ENCODE measurements at places on chromosomes 7 and 10. TPM values are rescaled to one million over a fixed set of nuclear protein-coding genes. Genes with fewer than 3 reads are reported as not detected.

HOXA5 gene
- not detected for total RNA-seq

ATRNL1 gene
- 0.73 TPM for total RNA-seq

SDK1 gene
- total RNA-seq = 0.16 TPM

TMEM236 gene
- total RNA-seq = 0.05 TPM

OR13A1 gene
- not detected for total RNA-seq

NPTX2 gene
- not detected for total RNA-seq

HOXA6 gene
- total RNA-seq = not detected

ELMO1 gene
- total RNA-seq = 139 TPM

ZSCAN21 gene
- total RNA-seq = 5.3 TPM

CPA2 gene
- not detected for total RNA-seq

MET gene
- 0.68 TPM for total RNA-seq

RAPGEF5 gene
- 0.27 TPM for total RNA-seq

SORCS3 gene
- total RNA-seq = not detected

ZNF32 gene
- 17.2 TPM for total RNA-seq

TFEC gene
- total RNA-seq = 1.0 TPM
